ENCODE measurements at places on chromosomes 1 and 21. TPM values are rescaled to one million over a fixed set of nuclear protein-coding genes. Genes with fewer than 3 reads are reported as not detected.

The DENND2C gene
- total RNA-seq, result 1.7 TPM

The TMEM125 gene
- total RNA-seq, result 13.0 TPM

The GPR157 gene
- 7.5 TPM for total RNA-seq

The IFNLR1 gene
- total RNA-seq, result 4.8 TPM

The SYCP1 gene
- not detected for total RNA-seq

The CD34 gene
- not detected for total RNA-seq

The LRRN2 gene
- total RNA-seq, result 20.6 TPM

The ATP1A2 gene
- total RNA-seq, result 14.5 TPM

The HSD11B1 gene
- not detected for total RNA-seq

The C1orf226 gene
- total RNA-seq, result 9.3 TPM

The DMRTA2 gene
- 0.10 TPM for total RNA-seq

The HEYL gene
- 0.63 TPM for total RNA-seq

The SPRR2F gene
- not detected for total RNA-seq

The CSF3R gene
- 0.97 TPM for total RNA-seq

Measured in H7 (cell line).